A549 treated with AZD2906 at 1 μM for 4 hours (cell line): ENCODE measurements at places on chromosomes 6 and 20. TPM values are rescaled to one million over a fixed set of nuclear protein-coding genes. Genes with fewer than 3 reads are reported as not detected.

The LRRC1 gene
- total RNA-seq, result 6.1 to 7.1 TPM (median 6.4 TPM) in 5 replicates

The SCGN gene
- 0.24 to 0.46 TPM (median 0.30 TPM) in 5 replicates for total RNA-seq

The BANF2 gene
- total RNA-seq, result not detected in 5 replicates

The NKX2-2 gene
- total RNA-seq, result not detected in 5 replicates

The GGT7 gene
- 5.7 to 8.2 TPM (median 7.8 TPM) in 5 replicates for total RNA-seq

The MUC21 gene
- 0.03 to 0.04 TPM in 2 of 5 replicates, not detected in the others for total RNA-seq

The BTNL2 gene
- not detected in 5 replicates for total RNA-seq

The LAMA5 gene
- total RNA-seq, result 233 to 461 TPM (median 419 TPM) in 5 replicates

The ISM1 gene
- 0.12 to 0.29 TPM (median 0.16 TPM) in 5 replicates for total RNA-seq

The OPN5 gene
- total RNA-seq, result not detected in 5 replicates

The LST1 gene
- 0.14 to 0.41 TPM (median 0.29 TPM) in 5 replicates for total RNA-seq

The OR2B6 gene
- 0.10 TPM in 1 of 5 replicates, not detected in the others for total RNA-seq

The SUMO4 gene
- total RNA-seq, result 0.06 to 0.11 TPM in 2 of 5 replicates, not detected in the others

The GPR6 gene
- total RNA-seq, result not detected in 5 replicates
